Stimulated activated CD4-positive, alpha-beta T cell treated with anti-CD3 and anti-CD28 coated beads, Interleukin-4, amount 100 ng/mL, for 48 hours (primary cell): ENCODE measurements at places on chromosomes 13 and 19.

DNA sequence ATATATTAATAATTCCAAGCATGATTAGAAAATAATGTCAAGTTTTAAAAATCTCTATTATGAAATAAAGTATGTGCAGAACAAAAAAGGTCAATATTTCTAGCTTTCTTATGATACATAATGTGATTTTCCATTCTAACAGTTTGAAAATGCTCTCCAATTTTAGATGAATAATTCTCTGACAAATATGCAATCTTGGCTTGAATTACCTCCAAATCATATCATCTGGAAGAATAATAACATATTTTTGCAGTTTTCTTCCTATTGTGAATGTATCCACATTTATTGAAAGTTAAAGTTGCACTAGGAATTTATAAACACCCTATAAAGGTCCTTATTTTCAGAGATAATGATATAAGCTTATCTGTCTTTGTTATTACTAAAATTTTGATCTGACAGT, 548.5 kb upstream of the SLC10A2 start:
- no peak for DNase-seq

DNA sequence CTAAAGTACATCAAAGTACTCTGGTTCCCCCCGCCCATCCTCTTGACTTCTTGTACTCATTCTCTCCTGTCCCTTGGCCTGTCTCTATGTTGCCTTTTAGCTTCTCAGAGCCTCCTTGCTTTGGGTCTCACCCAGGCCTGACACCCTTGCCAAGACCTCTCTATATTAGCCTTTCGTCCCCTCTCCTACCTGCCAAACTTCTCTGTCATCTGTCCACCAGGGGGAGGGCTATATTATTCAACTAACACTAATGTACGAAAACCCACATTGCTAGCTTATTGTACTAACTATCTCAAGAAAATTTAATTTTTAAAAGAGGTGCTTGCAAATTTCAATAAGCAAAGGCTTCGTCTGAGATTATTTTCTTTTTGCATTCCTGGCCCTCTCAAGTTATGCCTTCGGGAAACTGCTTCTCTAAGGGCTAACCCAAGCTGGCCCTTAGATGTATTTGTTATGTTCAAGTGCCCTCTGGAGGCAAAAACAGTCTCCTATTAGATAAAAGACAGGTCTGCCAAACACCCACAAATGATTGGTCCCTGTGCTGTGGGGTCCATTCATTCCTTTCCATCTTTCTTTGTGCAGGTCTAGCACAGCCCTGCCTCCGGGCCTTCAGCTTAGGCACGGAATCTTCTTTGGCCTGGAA, 6.3 kb upstream of the MRPS31 start:
- DNase-seq, result no peak

DNA sequence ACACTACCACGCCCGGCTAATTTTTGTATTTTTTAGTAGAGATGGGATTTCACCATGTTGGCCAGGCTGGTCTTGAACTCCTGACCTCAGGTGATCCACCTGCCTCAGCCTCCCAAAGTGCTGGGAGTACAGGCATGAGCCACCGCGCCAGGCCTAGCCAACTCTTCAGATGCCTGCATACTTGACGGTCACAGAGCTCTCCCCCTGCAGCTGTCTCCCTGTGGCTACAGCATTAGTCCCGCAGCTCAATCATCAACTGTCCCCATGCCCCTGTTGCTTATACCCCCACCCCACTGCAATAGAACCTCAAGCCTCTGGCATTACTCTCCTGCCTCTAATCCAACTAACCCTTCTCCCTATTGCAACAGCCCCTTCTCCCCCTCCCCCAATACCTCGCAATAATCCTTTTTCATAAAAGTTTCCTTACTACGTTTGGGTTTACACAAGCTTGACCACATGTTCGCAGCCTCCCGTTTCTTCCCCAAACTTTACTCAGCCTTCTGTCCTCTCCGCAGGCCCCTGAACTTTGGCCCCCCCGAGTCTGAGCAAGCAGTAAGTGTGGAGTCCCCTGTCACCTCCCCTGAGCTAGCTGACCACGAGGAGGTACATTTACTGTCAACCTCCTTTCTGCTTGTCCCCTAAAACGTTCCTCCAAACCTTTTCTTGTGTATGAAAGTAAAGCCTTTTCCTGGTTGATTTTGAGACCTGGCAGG, 1.7 kb downstream of the ZNF77 start:
- no peak for DNase-seq

DNA sequence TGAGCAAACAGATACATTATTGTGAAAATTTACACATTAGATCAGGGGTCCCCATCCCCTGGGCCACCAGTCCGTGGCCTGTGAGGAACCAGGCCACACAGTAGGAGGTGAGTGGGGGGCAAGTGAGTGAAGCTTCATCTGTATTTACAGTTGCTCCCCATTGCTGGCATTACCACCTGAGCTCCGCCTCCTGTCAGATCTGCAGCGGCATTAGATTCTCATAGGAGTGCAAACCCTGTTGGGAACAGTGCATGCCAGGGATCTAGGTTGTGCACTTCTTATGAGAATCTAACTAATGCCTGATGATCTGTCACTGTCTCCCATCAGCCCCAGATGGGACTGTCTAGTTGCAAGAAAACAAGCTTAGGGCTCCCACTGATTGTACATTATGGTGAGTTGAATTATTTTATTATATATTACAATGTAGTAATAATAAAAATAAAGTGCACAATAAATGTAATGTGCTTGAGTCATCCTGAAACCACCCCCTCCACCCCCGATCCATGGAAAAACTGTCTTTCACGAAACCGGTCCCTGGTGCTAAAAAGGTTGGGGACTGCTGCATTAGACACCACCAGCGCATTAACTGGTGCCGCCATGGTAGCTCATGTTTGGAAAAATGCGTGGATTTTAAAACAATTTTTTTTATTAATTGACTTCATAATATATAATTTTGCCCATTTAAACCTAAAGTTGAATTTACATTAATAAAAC, 51.7 kb downstream of the DGKH start:
- DNase-seq, result no peak

GRCh38 chr13:44355621-44356020, 18.0 kb upstream of the SERP2 start:
- DNase-seq, result no peak

- DNase-seq, result no peak
Measured at GRCh38 chr13:80157261-80157932, 183.5 kb downstream of the SPRY2 start.

GRCh38 chr13:30607908-30608307, 9.8 kb upstream of the USPL1 start:
- peak; percentile 33 for DNase-seq

DNA sequence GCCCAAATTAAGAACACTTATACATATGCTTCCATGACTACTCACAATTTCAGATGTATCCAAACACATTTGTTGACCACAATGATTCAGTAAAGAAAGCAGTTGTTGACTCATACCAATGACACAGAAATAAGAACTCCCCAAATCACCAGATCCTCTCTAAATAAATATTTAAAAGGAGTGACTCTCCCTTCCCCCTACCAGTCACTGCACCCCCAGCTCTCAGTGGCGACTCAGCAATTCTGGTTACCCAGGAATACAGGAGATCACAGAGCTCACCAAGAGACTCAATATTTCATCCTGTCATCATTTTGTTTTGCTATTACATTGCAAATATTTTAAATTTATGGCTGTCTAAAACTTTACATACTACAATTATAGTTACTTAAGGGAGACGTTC, 131.5 kb downstream of the RGCC start:
- DNase-seq, result peak; percentile 29

- DNase-seq, result no peak
Measured at GRCh38 chr13:107680115-107680514, 535.2 kb downstream of the LIG4 start.

DNA sequence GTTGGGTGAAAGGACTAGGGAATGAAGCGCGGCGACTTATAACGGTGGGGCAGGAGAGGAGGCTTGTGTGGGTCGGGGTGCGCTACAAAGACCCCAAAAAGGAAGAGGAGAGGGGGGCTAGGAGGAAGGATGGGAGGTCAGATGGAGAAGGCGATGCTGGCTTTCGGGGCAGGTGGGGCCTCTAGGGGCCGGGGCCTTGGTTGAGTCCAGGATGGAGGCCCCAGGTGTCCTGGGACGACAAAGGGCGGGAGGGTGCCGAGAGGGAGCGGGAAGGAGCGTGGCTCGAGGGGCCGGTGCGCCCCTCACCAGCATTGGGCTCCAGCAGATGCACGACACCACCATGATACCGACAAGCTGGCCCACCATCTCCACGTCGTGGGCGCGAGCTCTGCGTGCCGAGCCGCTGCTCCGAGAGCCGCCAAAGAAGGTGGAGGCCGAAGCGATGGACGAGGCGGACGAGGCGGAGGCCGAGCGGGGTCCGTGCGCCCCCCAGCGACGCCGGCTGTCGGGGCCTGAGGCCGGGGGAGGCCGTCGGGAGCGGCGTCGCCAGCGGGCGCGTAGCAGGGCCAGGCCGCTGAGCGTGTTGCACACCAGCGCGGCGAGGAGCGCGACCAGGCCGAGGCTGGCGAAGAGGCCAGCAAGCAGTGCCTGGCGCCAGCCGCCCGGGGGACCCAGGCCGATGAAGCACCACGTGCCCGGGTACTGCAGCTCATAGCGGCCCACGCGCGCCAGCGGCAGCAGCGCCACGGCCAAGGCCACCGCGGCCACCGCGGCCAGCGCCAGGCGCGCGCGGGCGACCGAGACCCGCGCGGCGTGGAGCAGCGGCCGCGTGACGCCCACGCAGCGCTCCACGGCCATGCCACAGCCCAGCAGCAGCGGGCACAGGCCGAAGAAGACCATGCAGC, 1.8 kb downstream of the PTGER1 start:
- no peak for DNase-seq

DNA sequence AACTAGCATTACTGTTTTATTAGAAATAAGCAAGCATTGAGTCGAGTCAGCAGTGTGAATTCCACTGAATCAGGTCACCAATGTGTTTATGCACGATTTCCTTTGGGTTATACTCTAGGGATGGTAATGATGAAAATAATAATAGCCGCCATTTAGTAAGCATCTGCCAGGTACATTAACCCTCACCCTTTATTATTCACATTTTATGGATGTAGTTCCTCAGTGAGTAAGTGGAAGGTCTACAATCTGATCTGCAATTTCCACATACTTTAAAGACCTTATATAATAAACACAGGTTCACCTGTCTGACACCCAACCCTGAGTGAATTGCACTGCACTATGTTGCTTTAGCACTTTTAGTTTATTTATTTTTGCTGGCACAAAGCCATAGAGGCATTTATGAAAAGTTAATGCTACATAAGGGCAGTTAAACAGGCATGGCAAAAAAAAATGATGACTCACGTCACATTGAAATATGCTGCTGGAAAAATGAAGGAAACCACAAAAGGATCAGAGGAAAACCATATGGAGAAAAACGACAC, 122.4 kb downstream of the TRPC4 start:
- no peak for DNase-seq

DNA sequence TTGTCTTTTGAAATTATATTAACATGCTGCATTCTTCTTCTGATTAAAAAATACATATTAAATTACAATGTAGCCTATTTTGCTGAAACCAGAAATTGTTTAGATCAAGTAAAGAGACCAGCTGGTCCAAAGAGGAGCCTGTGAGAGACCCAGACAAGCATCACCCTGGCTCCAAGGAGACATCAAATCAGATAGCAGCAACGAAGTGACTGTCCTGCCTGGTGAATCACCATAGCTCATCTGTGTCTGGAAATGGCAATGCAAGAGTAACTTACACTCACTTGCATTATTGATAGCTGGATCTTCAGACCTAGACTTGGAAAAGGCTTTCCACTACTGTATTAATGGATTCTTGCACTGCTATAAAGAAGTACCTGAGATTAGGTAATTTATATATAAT, 169.1 kb downstream of the KCTD12 start:
- no peak for DNase-seq

DNA sequence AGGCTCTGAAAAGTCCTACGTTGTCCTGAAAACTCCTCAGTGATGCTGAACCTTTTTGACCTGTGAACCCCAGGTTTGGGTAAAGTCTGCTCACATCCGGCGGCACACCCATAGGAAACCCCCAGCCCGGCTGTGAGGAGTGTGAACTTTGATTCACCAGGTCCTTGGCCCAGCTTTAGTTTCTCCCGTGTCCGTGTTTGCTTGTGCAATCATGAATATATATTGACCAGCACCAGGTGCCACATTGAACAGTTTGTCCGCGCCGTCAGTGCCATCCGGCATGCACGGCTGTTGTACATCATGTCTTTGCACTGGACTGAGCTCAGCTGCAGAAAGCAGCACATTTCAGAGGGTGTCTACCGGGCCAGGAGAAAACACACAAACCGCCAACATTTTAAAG, 45.3 kb downstream of the NFIC start:
- DNase-seq, result no peak

GRCh38 chr13:84686973-84687372, 804.7 kb upstream of the SLITRK1 start:
- no peak for DNase-seq

- DNase-seq, result no peak
Measured at GRCh38 chr19:51456541-51457290, 1.5 kb downstream of the SIGLEC8 start.

DNA sequence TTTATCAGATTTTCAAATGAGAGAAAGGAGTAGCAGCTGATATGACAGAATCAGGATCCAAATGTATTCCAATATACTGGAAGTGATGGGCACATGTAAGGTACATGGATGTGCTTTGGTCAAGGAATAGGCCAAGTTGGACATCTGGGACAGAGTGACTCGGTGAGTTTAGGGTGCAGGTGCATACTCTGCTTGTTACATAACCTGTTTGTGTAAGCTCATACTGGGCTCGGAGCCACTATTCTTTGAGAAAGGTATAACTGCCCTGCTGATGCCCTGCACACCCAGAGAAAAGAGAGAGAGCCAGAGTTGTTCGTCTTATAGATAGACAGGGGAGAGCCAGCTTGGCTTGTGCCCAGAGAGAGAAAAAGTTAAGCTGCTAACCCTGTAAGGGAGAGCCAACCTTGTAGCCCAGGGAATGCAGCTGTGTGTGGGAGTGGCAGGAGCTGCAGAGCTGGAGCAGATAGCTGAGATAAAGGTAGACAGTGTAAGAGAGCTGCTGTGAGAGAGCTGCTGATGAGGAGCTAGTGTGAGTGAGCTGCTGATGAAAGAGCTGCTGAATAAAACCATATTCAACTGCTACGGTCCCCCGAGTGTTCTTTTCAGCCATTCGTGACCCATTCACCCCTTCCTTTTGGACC, 40.7 kb upstream of the N4BP2L1 start:
- no peak for DNase-seq

DNA sequence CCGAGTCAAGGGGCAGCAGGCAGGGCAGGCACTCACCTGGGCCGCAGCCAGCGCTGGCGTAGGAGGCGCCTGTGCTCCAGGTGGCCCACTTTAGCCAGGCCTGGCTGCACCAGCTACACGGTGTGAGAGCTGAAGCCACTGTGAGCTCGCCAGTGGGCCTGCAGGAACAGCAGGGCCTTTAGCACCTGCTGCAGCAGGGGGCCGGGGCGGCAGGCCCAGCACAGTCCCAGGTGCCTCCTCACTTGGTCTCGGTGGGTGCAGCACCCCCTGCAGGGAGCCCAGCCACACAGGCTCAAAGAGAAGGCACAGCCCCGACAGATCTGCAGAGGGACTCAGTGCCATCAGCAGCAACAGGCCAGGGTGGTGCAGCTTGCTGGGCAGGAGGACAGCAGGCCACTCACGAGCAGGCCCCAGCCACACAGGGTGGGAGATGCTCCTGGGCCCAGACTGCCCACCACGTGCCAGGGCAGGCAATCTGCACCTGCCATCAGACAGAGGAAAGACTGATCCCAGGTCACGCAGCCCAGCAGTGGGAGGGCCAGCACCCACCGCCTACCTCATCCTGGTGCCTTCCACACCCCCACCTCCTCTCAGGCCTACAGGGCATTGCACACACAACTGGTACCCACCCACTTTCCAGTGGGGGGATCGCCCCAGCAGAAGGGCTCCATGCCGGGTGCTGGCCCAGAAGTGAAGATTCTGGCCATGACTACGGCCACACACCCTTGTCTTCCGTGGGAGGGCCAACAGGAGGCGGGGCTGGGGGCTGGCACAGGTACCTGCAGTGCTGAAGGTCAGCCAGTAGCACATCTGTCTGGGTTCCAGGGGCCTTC, 15.8 kb downstream of the ARHGAP33 start:
- no peak for DNase-seq
